ENCODE measurements at places on chromosomes 6 and 20.

DNA sequence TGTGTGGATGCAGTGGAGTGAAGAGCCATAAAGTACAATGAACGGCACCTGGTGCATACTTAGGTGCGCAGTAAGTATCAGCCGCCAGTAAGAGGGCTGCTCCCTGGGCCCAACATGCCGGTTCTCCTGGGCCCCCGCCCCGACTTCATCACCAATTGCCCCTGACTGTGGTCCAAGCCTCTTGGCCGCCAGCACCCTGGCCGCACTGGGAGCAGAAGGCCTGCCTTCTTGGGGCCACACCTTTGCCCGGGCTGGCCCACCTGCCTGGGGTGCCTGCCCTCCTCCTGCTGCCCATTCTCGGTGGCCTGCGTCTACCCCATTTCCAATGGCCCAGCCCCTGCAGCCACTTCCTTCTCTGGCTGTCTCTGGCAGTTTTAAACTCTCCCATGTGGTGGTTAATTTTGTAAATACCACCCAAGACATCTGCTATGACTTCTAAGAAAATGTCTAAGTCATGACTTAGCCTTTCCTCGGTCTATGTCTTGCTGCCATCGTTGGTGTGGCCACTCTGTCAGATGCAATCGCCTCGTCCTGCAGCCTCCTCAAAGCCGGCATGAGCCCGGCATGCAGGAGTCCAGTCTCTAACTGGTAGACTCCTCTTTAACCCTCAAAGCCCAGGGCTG lies 36.8 kb downstream of the PMEPA1 start:
- no peak for DNase-seq

- DNase-seq, result no peak
Observed at GRCh38 chr20:19821606-19822005, 63.5 kb downstream of the RIN2 start.

- peak; percentile 98 for DNase-seq
Observed at GRCh38 chr6:20868397-20869096, 334.3 kb downstream of the CDKAL1 start.

DNA sequence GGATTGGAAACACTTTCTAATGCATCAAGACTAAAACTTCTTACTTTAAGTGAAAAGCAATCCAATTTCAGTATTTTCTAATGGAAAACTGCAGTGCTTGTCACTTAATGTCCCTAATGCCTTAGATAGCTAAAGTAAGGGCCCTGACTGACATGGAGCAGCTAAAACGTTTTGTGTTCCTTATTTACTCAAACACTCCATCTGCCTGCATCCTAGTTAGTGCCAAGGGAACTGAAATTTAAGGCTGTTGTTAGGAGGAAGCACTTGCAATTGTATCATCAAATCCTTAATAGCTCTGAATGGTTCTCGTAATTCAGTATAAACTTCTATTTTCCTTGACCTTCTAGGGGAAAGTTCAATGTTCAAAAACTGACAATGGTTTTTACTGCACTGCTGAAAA lies 127.4 kb downstream of the GJA10 start:
- DNase-seq, result peak; percentile 46

GRCh38 chr6:81937296-81937937 lies 184.9 kb upstream of the TENT5A start:
- DNase-seq, result no peak

- DNase-seq, result no peak
Observed at GRCh38 chr6:84042603-84043002, 9.0 kb downstream of the MRAP2 start.

DNA sequence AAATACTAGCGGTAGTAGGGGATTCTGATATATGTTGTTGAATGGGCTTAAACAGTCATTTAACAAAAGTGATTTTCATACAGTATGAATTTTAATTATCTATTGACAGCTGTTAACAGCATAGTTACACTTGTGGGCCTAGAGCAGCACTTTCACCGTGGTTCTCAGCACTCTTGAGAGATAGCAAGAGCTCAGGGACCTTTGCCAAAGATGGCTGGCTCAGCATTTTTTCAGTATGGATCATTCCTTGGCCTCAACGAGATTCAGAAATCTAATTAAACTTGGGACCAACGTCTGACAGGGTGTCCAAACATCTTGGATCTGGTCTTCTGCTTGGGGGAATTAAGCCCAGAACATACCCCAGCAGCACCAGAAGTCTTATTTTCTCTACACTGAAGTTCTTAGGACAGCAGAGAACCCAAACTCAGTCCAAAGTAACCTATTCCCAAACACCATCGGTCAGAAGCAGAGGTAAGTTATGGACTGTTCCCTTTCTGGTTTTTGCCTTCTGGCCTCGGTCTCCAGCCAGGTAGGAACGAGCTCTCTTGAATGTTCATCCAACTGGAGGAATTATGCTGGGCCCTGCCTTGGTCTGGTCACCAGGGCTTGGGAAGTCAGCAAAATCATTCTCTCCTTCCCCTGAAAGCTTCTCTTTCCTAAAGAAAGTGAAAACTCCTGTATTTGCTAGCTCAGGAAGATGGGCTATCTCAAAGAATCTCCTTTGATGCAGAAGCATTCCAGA lies 25.7 kb downstream of the PRPH2 start:
- DNase-seq, result no peak

- DNase-seq, result no peak
Observed at GRCh38 chr6:143369971-143370370, 80.5 kb downstream of the ADAT2 start.

DNA sequence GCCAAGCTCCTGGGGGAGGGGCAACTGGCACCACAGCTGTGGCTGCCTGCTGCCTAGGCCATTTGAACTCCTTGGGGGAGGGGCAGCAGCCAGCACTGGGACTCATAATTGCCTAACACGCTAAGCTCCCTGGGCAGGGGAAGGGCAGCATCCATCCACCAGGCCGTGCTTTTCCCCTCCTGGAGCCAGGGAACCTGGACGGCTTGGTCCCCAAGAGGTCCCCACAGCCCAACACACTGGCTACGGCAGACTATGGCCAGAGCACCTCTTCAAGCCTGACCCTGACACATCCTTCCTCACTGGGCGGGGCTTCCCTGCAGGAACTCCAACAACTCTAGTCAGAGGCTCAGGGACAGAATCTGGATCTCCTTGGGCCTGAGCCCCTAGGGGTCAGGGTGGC lies 269.4 kb downstream of the RNF144B start:
- DNase-seq, result no peak

- no peak for DNase-seq
Observed at GRCh38 chr6:157063923-157064322, 259.4 kb downstream of the TMEM242 start.

GRCh38 chr6:125511809-125512396 lies 210.1 kb upstream of the HDDC2 start:
- no peak for DNase-seq

DNA sequence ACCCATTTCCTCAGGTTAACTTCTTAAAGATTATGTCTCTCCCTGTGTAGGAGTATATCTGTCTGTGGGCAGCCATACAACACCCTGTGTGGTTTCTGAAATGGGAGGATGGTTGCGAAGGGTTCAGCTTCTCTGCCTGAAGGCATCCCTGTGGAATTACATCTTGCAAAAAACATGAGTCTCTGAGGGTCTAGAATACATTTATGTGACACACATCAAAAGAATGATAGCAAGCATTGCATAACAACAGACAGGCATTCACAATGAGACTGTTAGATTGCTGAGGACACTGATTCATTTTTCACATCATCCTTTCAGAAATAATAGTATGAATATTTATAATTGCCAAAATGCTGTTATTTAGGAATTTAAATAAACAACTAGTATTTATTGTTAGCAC lies 670.9 kb downstream of the HTR1B start:
- DNase-seq, result no peak

GRCh38 chr6:34900321-34901031 lies 11.4 kb downstream of the ANKS1A start:
- no peak for DNase-seq

GRCh38 chr20:32089637-32090362 lies 19.7 kb upstream of the TM9SF4 start:
- DNase-seq, result no peak

DNA sequence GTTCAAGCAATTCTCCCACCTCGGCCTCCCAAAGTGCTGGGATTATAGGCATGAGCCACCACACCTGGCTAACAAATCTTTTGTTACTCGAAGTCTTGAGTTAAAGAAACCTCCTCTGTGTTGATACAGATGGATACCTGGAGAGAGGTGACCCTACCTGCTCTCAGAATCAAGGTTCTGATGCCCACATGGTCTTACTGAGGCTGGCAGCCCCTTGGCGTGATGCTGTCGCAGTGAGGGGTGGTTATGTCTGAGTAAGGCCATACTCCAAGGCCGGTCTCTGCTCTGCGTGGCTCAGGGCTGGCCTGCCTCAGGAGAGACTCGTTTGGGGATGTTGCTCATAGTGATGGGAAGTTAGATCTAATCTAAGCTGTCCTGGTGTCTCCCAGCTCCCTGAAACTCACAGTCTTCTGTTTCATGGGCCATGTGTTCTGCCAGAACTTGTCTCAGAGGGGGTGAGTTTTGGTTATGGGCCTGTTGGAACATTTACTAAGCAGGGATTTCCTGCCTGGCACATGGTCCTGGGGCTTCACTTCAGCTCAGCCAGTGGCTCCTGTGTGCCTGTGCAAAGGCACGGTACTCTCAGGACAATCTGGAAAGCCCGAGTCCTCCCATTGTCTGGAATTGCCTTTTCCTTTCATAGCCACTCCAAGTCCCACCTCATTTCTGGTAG lies 17.5 kb upstream of the TRAF3IP2 start:
- no peak for DNase-seq

DNA sequence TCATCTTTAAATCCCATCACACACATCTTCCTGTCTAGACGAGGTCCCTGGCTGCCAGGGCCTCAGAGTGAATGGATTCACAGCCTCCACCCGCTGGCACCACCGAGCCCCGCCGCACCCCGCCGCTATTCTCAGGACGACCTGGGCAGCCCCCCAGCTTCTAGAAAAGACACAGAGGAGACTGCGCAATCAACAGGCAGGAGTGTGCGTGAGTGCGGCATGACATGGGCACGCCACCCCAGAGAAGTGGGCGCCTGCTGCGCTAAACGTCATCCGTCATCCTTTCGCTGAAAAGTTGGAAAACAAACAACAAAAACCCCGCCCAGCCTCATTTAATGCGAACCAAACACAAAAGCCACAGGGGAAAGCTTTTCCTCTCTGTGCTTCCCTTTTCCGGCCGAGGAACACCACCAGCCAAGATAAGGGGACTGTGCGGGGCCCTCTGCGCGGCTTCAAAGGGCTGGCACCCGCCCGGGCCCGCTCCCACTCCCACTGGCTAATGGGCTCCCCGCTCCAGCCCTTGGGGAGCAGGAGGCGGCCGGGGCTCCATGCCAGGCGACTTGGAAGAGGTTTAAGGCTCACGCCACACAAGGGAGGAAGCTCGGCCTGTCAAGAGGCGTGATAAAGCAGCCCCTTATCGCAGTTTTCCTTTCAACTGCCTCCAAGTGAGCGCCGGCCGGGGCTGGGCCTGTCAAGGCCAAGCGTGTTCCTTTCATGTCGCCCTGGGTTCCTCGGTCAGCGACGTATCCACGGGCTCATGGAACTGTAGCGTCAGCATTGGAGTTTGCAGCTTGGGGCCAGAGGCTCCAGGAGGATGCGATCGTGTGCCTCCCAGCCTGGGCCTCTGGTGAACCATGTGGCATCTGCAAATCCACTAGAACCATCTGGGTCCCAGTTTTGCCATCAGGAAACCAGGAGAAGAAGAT lies 50.1 kb downstream of the NFATC2 start:
- DNase-seq, result no peak

GRCh38 chr6:19157486-19157885 lies 679.7 kb upstream of the ID4 start:
- DNase-seq, result no peak

DNA sequence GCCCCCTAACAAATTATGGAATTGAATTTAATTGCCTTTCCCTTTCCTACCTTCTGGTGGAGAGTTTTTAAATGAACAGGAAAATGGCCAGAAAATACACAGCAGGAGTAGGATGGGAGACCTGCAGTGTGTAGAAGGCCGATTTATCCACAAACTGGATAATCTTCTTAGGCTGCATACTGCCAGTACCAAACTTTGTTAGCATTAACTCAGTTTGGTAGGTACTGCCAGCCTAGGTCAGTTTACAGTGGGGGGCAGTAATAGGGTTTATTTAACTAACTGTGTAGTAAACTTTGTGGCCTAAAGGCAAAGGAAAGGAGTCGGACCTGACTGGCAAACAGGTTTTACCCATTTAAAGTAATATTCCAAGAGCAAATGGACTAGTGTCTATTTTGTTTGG lies 4.6 kb downstream of the NCOA3 start:
- DNase-seq, result no peak

- DNase-seq, result no peak
Observed at GRCh38 chr6:166728884-166729530, 102.0 kb upstream of the RPS6KA2 start.

- no peak for DNase-seq
Observed at GRCh38 chr6:155201461-155202226, 62.2 kb upstream of the CLDN20 start.

GRCh38 chr6:54698974-54699373 lies 147.6 kb upstream of the FAM83B start:
- DNase-seq, result no peak

DNA sequence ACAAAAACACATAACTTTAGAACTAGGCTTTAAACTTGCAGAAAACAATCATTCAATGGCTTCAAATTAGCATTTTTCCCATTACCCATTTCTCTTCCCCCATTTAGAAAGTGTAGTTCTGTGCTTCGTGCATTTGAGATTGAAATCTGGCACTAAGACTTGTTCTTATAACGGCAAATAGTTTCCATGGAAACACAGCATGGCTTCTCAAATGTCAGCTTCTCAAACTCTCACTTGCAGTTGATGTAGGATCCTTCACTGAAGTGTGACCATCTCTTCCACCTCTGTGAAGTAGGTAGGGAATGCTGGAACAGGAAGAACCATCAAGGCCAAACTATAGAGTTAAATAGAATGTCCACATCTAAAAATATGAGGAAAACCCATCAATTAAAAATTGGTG lies 52.2 kb downstream of the MANEA start:
- no peak for DNase-seq

DNA sequence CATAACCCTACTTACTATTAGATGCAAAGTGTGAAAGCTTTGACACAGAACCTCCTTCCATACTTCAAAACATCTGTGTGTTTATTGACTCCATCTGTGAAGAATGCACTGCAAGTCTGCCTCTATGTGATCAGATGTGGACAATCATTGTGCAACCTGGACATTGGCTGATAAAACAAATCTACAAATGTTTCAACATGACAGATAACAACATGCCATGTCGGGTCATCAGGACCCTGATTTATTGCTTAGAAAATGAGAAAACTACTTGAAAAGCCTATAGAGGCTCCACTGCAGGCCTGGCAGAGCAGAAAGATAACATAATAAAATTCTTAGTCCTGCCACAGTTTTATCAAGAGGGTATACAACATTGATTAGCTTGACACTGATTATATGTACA lies 1286.4 kb downstream of the GRIK2 start:
- no peak for DNase-seq
